Hindlimb muscle (tissue), 1 donor: ENCODE measurements at places on chromosomes 1 and 21. TPM values are rescaled to one million over a fixed set of nuclear protein-coding genes. Genes with fewer than 3 reads are reported as not detected.

The LYSMD1 gene
- 12.2 TPM for polyA plus RNA-seq

The TOE1 gene
- polyA plus RNA-seq, result 7.1 TPM

The HJV gene
- polyA plus RNA-seq, result 243 TPM

The PADI4 gene
- 0.57 TPM for polyA plus RNA-seq

The PGLYRP3 gene
- polyA plus RNA-seq, result not detected

The ADAMTS4 gene
- 11.2 TPM for polyA plus RNA-seq

The RHOU gene
- 21.2 TPM for polyA plus RNA-seq

The S100A8 gene
- 12.5 TPM for polyA plus RNA-seq

The CRNN gene
- polyA plus RNA-seq, result not detected

The MAP10 gene
- 2.9 TPM for polyA plus RNA-seq

DNA sequence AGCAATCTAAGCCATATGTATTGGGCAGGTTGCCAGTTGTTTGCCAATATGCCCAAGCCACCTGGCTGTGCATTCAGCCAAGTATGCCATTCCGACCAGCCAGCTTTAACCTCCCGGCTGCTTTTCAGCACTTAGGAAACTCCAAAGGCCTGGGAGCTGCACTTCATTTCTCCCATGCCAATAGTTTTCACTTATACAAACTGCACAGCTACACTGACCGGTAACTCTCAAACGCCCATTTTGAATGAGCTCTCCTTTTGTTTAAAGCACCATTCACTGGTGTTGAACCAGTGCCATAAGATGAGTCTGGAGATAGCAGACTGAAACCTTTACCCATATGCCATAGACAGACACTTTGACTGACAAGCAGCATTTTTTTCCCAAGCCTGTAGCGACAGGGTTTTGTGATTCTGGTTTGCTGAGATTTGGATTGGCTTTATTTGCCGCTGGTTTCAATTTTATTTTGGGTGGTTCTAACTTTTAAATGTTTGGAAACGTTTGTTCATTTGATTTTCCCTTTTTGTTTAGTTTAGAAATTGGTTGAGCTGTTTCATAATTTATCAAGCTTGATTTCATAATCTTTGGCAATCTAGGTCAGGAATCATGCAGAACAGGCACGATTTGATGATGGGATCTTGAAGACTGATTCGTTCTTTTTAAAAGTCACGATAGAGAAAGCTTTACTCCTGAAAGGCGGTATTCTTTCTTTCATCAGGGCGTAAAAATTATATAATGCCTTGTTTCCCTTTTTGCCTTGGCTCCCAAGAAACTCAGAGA, 144.6 kb downstream of the NFIA start:
- DNase-seq, result no peak

DNA sequence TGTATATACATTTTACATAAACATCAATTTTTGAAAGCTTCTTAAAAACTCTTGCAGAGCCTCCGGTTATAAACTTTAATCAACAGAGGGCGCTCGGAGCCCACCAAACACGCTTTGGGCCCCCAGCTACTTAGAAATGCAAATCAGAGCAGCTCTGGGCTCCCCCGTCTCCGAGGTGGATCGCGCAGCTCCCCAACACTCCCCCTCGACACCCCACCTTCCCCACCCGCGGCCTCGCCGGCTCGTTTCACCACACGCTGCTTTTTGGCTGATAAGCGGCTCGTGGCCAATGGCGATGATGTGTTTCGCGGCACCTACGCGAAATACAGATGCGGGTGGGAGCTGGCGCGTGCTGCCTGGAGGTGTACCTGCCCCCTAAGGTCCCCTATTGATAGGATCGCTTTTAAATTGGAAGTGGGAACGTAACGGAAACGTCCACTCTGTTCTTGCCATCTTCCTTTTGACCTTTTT, 1.7 kb upstream of the KIF26B start:
- DNase-seq, result peak; percentile 74

GRCh38 chr1:207898260-207898659, 12.7 kb downstream of the CD34 start:
- DNase-seq, result no peak

DNA sequence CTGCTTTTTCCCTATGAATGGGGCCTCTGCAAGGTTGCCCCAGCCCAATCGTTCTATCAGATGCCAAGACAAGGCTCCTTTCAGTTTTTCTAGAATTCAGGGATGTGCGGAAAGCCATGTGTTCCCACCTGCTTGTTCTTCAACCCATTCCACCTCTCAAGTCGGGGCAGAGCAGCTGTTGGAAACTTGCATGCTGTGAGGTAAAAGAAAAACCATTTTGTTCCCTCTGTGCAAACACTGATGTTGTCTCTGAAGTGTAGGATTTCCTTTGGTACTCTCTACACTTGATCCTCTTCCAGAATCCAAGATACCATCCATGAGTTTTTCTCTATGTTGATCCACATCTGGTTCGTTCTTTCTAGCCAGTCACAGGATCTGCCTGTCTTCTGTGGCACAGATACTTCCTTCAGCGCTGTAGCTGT, 7.3 kb downstream of the IER5 start:
- no peak for DNase-seq

DNA sequence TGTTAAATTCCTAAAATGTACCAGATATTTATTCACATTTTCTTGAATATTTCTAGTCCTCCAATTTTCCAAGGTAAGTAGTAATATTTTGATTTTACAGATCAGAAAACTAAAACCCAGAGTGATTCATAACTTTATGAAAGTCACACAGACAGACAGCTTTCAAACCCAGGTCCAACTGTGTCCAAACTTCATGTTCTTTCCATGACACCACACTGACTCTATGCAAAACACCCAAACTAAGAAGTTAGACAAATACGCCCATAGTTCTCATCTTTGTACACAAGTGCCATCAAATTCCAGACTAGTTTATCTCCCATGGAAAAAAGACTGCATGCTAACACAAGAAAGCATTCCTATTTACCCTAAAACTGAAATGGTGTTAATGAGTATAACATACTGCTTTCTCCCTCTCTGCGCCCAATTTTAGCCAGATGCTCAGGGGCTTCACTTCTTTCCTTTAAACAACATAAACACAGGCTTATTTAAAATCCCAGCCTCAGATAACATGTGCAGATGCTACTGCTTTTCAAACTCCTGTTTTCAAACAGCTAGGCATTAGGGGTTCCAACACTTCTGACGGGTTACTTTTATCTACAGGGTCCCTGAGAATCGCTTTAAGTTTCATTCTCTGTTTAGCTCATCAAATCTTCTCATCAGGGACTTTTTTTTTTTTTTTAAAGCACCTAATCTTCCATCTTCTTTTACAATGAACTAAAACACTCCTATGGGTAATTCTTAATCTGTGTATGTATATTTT, 44.6 kb downstream of the WASF2 start:
- DNase-seq, result no peak

GRCh38 chr1:15950763-15951295, 25.1 kb downstream of the ZBTB17 start:
- peak; percentile 45 for DNase-seq

GRCh38 chr1:227946624-227947385, 927 bp downstream of the WNT9A start:
- peak; percentile 82 for DNase-seq

DNA sequence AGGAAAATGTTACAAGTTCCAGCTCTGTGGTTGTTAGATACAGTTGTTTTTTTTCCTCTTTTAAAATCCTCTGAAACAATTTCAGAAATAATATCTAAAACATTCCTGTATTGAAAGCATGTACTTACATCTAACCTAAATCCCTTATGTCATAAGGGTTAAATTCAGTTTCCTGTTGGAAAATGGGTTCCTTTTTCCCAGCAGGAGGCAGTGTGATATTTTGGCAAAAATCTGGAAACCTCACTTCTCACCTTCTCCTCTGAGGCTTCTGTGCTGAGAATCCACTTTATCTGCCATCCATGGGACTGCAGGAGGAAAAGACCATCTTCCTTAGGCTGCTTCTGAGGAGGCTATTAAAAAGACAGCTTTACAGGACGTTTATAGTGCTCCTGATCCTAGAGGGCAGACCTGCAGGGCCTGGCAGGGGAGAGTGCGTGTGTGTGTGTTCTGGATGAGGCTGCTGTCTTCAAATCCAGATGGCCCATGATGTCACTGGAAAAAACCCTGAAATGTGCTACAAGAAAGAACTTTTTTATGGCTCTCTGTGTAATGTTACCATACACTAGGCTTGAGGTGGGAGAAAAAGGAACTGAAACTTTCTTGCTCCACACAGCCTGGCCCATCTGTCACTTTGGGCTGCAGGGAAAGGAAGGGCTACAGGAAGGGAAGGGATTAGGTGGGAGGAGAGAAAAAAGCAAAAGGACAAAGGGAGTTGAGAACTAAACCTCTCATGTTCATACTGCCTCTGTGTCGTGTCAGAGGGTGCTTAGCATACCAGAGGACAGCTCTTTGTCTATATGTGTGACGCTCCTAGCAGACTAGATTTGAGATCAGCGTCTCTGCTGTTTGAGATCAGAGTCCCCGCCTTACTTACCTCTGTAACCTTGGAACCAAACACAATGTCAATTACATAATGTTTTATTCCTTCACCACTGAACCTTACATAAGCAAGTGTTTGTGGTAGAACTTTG, 379.2 kb upstream of the SPAG17 start:
- peak; percentile 47 for DNase-seq

GRCh38 chr1:231200388-231201031, 38.7 kb downstream of the TRIM67 start:
- DNase-seq, result no peak

DNA sequence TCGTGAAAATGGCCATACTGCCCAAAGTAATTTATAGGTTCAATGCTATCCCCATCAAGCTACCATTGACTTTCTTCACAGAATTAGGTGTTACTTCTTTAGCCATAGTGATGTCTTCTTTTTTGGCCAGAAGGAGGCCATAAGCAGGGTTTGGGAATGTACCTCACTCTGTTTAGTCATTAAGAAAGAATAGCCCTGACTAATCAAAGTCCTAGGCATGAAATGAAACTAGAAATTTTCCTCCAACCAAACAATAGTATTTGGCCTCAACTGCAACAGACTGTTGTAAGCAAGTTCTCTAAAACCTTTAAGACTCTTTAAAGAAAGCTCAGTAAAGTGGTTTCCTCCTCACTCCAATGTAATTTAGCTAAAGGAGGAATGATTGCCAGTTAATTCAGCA, 163.9 kb downstream of the AKT3 start:
- DNase-seq, result no peak

DNA sequence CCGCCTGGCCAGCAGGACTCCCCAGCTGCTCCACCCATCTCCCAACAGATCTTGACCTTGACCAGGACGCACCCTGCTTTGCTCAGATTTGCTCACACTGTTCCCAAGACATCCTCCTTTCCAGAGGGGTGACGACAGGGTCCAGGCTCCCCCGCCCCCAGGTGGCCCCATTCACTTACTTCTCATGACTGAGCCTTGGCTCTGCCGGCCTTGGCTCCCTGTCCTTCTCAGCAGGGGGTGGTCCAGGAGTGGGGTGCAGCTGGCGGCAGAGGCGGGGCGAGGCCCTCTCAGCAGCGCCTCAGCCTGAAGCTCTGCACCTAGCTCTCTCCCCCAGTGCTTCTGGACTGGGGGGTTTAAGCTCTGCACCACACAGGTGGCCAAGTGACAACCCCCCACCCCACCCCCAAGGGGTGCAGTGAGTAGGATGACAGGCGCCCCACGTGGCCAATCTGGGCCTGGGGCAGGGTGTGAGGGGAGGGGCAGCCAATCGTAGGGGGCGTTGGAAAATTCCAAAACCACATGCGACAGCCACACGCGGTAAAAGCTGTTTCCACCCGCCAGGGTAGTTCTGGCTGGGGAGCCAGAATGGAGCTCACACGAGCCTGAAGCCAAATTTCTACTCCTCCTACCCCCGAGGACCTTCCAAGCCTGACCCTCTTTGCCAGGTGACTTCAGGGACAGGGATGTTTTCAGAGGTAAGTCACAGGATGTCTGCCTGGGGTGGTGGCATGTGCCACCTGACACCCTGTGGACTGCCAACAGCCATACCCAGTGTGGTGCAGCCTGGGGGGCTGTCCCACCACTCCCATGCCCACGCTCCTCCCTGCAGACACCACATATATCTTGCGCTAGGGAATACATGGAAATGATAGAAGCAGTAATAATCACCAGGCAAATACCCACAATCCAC, 5.6 kb downstream of the RORC start:
- no peak for DNase-seq

GRCh38 chr1:74652711-74653139, 20.9 kb downstream of the ERICH3 start:
- DNase-seq, result no peak

DNA sequence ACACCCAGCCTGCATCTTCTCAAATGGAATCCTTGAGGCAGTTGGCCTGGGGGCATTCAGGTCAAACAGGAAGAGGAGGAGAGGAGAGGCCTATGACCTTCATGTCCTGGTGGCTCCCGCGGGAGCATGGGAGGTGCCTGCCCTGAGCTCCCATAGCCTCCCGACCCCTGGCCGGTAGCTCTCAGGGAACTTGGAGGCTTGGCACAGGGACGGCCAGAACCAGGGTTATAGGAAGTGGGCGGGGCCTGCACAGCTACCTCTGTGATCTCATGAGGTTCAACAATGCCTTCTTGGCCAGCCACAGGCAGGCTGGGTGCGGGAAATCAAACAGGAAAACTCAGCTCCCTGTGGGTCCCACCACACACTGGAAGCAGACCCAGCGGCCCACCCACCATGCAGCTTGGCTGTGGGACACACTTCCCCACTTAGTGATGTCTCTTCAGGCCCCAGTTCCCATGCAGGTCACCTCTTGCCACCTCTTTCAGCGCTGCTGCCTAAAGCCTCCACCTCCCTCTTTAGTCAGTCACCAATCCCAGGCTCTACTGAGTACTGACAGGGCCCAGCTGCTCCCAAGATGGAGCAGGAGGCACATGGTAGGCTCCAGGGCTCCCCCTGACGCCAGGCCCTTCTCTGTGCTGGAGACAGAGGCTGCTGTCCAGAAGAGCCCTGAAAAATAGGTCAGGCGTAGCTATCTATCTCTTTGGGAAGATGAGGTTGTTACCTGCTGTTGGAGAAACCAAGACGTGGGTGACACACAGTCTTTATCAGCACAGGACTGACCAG, at the start of gene SLFNL1:
TSS of gene SLFNL1 (minus strand) at position 200 of the 783 bp plus-strand sequence. CDS start 1,065 bp downstream, outside the sequence.
- no peak for DNase-seq

DNA sequence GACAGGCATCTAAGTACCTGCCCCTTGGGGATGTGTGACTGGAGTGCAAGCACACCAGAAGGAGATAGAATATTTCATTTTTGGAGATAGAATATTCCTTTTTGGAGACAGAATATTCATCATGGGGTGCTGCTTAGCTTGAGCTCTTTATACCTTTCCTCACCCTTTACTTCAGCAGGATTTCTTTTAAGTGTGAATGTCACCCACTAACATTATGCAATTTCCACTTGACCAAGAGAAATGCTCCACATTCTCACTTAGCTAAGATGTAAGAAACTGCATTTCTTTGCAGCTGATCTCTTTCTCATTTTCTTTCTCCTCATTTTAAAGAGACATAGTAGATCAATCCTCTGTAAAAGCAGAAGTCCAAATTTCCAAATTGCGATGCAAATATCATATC, 436.7 kb downstream of the NCAM2 start:
- no peak for DNase-seq
